ENCODE measurements at places on chromosomes 4 and X.

DNA sequence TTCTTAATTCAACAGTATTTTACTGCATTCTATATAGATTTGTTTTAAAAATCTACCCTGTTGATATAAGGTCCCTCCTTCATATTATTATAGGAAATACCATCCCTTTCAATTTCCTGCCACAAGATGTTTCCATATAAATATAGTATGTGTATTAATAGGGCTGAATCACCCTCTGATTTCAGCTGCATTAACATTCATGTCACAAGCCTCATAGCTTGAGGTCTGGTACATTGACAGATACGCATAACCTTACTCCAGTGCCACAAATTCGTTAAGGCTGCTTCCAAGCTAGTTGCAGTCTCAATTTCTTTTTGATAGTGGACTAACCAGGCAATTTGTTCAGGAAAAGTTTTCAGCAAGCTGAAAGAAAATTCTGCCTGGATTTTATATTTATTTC, 128.4 kb downstream of the KLHL34 start:
- no peak for DNase-seq

DNA sequence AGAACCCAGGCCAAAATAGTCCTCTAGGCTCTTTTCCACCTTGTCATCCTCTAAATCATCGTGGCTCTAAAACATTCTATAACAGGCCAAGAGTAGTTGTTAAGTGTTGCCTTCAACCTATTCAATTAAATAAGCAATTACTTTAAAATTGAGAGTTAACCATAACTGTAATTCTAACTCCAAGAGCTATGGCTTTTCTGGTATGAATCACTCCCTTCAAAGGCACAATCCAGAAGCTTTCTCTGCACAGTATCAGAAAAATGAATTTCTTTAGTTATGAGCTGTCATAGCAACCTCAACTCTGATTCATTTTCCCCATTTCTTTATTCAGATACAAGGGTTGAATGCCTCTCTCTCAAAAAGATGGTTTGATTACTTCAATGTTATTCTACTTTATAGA, 21.7 kb downstream of the INPP4B start:
- peak; percentile 32 for DNase-seq

DNA sequence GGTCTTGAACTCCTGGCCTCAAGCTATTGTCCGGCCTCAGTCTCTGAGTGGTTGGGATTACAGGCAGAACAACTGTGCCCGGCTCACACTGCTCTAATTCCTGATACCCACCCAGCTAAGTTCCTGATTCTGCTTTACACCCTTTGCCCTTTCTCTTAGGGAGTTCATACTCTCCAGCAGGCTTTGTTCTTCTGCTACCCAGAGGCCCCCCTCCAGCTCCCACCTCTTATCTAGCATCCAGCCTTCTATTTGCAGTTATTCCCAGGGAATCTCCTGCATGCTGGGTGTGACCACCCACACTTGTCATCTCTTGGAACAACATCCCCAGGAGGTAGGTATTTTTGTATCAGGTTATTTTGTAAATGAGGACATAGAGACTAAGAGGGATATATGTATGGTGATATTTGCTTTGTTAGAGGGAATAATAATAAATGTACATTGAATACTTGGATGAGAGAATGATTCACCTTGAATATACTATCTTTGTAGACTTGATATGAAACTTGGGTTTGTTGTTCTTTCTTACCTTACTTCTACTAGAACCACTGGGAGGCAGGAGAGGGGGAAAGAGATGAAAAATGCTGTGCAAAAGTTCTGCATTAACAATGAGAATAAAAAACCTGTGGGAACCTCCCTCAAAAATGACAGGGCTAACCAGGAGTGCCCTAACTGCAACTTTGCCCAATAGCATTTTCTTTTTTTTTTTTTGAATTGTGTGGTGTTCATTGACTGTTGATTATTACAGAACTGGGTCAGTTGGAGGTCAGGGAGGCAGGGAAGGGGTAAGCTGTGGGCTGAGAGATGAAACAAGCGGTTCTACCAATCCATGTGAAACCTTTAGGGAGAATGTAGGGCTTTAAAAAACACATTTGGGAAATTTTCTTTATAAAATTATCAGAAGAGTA, 157.4 kb downstream of the SPRY1 start:
- DNase-seq, result no peak

- no peak for DNase-seq
Measured at GRCh38 chr4:179583221-179583620, 2141.0 kb upstream of the AGA start.

- peak; percentile 86 for DNase-seq
Measured at GRCh38 chr4:39044364-39044955, 12.3 kb upstream of the TMEM156 start.

DNA sequence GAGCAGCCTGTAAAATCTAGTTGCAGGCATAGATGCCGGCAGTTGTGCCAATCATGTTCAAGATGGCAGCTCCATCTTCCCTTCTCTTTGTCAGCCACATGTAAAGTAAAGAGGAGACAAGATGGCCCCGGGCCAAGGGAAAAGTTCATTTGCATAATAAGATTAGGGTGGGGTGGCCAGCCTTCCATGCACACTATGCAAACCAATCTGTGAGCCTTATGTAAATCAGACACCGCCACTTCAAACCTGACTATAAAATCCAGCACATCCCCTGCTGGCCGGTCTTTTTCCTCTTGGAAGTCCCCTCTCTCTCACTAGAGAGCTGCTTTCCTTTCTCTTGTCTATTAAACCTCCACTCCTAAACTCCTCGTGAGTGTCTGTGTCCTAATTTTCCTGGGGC, 78.9 kb upstream of the CBR4 start:
- DNase-seq, result no peak

GRCh38 chr4:184197536-184198082, 20.1 kb downstream of the ENPP6 start:
- no peak for DNase-seq

DNA sequence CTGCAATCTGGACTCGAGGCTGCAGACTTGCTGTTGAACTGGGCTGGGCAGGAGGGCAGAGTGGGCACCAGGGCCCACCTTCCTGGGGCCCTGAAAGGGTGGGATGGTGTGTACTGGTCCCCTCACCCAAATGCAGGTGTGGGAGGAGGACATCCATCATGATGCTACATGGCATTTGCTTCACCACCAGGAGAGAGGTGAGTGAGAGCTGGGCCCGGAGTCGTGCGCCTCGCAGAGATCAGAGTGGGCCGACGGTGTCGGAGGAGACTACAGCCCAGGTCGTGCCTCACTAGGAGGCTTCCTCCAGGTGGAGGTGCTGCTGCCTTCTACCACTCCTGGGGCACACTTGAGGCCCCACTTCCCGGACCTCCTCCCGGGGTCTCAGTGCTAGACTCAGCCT, 50.3 kb downstream of the SCML1 start:
- no peak for DNase-seq

- no peak for DNase-seq
Measured at GRCh38 chrX:149230689-149231088, 274.4 kb downstream of the IDS start.

DNA sequence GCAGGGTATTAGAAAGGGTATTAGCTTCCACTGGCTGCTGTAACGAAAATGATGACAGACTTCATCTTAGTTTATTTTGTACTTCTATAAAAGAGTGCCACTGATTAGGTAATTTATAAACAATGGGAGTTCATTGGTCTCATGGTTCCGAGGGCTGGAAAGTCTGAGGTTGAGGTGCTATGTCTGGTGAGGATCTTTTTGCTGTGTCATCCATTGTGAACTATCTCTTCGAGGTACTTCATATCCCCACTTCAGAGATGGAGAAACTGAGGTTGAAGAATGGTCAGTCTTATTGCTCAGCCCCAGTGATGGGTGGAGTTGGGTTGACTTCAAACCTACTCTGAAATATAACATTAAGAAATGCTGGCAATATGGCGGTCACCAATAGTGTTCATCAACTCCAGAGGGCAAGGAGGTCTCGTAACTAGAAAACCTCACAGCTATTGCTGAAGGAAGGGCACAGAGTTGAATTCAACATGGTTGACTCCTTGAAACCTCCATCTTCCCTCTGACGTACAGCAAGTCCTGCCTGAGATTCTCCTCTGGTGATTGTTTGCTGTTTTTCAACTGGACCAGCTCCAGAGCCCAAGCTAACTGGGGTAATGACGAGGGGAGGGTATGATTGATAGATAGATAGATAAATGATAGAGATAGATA, 53.6 kb upstream of the SHOX start:
- no peak for DNase-seq

DNA sequence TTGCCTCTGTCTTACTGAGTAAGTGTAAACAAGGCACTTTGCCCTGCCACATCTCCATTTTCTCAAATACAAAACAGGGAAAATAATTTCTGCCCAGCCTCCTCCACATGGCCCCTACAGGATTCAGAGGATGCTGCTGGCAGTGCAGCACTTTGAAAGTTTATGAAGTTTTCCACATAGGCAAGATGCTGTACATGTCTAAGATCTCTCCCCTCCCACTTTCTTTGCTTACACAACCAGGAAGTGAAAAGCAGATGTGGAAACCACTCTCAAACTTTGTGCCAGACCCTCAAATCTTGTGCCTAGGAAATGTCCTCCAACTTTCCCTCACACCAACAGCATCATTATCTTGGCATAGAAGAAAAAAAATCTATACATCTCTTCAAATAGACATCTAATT, 257.0 kb upstream of the LDB2 start:
- DNase-seq, result no peak

- no peak for DNase-seq
Measured at GRCh38 chrX:2542826-2543521, 42.2 kb upstream of the DHRSX start.

- DNase-seq, result no peak
Measured at GRCh38 chr4:97500423-97500822, 642.9 kb downstream of the STPG2 start.

GRCh38 chr4:89419111-89419695, 111.6 kb upstream of the GPRIN3 start:
- DNase-seq, result no peak

DNA sequence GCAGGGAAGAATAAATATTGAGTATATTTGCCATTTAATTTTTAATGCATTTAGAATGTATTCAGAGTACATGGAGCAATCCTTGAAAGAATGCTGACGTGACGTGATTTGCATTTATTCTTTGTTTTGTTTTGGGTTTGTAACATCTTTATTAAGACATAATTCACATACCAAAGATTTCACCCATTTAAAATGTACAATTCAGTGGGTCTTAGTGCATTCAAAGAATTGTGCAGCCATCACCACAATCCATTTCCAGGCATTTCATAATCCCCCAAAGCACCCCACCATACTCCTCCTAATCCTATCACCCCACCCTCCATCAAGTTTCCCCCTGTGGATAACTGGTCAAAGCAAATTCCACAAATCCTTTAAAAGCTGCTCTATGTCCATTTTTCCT, 87.4 kb downstream of the FAM9B start:
- DNase-seq, result no peak

- no peak for DNase-seq
Measured at GRCh38 chr4:81652069-81652478, 180.4 kb upstream of the RASGEF1B start.

DNA sequence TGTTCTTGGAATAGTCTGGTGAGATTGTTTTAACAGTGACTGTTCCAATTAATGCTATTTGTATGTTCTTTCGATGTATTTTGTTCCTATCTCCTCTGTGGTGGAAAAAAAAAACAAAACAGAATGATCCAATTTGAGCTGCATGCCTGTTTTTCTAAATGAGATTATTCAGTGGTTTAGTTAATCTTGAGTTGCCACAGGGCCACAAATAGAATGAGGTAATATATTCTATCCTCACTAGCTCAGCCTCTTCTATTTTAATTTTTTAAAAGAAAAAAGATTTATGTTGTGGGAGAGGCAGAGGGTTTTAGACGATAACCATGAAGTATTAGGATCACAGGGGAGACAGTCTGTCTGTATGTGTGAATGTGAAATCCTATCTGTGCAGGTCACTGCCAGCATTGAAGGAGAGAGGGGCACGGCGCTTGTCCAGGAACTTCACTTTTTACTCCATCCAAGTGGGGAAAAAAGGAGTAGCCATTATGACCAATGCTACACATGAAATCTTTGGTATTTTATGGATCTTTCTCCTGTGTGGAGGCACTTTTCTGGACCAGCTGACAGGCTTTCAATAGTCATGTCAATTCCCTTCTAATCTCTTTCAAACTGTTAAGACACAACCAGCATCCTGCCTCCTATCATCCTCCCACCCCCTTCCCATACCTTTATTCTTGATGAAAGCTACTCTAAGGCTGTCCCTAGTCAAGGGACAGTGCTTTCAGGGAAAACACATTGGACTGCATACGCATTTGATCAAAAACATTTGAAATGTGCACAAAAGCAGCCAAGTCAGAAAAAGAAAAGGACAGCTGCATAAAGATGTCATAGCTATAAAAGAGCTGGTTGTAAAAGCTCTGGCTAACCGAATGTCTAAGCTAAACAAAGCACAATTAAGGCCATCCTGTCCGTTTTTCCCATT, 1063.8 kb upstream of the INTU start:
- DNase-seq, result no peak

DNA sequence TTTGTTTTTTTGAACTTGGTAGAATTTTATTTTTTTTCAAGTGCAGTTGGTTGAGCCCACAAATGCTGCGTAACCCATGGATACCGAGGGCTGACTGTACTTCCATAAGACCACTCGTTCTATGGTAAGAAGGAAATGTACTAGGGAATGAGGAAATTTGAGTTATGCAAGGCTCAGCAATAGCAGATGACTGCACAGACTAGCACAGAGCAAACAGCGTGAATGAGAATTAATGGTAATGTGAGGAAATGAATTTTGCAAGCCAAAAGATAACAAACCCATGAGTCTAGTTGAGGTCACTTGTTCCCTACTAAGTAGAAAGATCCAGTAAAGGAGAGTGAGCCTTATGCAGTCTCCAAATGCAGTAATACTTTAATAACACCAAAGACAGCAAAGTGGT, 17.4 kb downstream of the GSPT2 start:
- no peak for DNase-seq

- no peak for DNase-seq
Measured at GRCh38 chrX:120825146-120825545, 50.5 kb downstream of the CT47B1 start.

DNA sequence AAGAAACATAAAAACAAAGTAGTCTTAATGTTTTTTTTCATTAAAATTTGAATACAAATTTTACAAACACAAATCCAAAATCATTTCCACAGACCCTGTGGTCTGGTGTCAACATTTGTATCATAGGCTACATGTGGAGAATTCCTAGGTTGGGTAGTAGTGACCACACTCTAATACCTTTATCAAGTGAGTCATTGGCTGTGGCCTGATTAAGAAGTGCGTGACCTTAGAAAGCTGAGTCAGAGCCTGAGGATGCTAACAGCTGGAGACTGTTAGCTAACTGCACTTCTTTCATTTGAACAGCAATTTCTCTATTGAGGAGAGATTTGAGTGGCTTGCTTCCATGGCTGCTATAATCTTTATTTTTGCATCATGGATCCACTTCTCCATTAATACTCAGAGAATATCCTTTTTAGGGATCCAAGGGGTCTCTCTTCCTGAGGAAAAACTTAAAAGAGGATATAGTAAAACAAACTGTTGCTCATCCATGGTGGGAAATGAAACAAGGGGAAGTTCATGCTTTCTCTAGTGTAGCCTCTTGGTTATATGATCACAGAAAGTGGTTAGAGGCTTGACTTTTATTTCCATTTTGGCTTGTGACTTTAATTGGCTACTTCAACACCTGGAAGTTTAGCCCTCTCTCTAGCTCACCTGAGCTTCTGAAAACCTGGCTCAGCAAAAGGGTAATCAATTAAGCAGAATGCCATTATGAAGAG, 335.8 kb downstream of the PABPC4L start:
- DNase-seq, result peak; percentile 37

GRCh38 chr4:6408263-6408662, 64.2 kb downstream of the PPP2R2C start:
- DNase-seq, result no peak

GRCh38 chrX:51336584-51336983, 4.0 kb downstream of the NUDT10 start:
- DNase-seq, result peak; percentile 59

GRCh38 chr4:51851090-51851936, 8.4 kb downstream of the DCUN1D4 start:
- DNase-seq, result no peak

Measured in AG08395 (cell line).